ENCODE measurements at places on chromosomes 1 and 21.

- DNase-seq: no peak
Observed at GRCh38 chr1:218587900-218588299, 242.8 kb downstream of the TGFB2 start.

DNA sequence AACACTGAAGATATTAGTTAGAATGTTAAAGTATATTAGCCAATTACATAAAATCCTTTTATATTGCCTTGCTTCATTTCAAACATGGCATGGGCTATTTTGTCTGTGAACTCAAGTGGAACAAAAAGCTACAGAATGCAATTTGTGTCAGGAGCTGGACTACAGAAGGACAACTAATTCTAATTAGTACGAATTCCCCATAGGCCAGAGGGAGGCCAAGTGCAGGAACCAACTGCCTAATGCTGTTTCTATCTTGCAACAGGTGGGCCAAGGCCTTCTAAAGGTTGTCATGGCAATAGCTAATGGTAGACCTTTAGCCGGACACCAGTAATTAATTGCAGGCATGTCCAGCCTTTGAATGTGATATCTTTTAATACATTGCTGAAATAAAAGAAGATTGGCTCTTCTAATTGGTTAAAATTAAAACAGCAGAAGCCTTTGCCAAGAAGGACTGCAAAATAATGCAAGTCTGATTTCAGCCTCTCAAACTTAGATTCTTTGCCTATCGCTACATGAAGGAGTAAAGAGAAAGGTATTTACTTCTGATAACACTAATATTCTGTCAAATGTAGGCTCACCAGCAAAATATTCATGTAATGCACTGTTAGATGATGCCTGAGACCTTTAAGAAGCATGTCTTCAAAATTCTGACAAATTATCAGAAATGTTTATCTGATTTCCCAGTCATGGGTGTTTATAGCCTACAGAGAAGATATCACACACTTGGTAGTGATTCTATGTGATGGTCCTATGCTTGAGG is 232.1 kb downstream of the LMO4 start:
- DNase-seq: no peak

DNA sequence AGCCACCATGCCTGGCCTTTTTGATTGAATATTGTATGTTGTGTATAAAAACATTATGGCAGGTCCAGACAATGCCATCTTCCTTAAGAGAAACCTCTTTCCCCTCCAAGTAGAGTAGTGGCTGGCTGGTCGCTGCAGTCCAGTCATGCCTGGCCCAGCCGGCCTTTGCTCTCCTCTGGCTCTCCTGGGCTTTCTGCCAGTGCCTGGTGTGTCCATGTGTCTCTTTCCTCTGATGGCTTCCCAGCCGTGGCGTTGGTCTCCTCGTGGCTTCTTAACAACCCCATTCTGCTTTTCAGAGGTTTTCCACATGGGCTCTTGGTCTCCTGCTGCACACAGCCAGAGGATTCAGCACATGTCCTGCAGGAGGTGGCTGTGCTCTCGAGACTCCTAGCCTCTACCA is 58.7 kb downstream of the DIP2A start:
- DNase-seq: no peak

DNA sequence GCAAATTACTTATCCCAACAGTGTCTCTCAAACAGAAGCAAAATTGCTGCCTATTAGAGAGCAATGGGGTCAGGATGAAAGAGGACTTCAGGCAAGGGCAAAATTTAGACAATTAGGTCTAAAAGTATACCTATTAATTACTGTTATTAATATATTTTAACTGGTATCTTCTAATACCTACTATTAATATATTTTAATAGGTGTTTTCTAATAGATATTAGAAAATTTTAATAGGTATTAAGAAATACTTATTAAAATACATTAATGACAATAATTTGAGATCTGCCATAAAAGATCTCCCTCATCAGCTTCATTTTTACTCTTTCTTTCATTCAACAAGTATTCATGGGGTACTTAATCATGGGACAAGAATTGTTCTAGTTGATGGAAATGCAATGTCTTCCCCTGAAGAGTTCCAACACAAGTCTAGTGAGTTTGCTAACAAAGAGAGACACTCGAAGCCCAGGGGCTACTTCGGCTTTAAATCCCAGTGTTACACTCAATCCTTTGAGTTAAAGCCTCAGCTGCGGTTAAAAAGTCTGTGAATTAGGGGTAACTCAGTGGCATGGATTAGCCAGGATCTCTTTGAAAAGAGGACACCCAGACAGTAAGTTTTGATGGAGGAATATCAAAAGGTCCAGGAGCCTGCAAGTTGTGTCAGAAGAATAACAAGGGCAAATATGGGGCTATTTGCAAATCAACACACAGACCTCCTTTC is 44.1 kb downstream of the STYXL2 start:
- no peak for DNase-seq

GRCh38 chr1:42157667-42158066 is 4.5 kb downstream of the GUCA2B start:
- no peak for DNase-seq

GRCh38 chr1:82091265-82091664 is 290.5 kb downstream of the ADGRL2 start:
- no peak for DNase-seq

GRCh38 chr1:21293537-21294265 is 3.4 kb upstream of the ECE1 start:
- peak; percentile 62 for DNase-seq

DNA sequence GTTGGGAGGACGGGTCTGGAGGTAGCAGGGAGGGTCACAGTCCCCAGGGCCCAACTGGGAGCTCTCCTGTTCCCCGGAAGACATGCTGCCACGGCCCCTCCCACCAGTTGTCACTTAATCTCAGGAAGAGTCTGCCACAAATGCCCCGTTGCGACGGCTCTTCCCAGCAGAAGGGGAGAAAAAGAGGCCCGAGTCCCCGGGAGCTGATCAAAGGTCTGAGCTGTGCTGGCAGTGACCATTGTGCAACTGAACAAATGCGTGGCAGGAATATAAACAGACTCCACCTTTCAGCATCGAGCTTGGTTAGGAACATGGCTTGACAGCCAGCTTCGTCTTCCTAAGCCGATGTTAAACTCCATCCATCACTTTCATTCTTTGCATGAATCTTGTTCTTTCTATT is 27.8 kb upstream of the ZBTB21 start:
- no peak for DNase-seq

GRCh38 chr21:19034041-19034440 is 630.5 kb upstream of the TMPRSS15 start:
- DNase-seq: no peak

DNA sequence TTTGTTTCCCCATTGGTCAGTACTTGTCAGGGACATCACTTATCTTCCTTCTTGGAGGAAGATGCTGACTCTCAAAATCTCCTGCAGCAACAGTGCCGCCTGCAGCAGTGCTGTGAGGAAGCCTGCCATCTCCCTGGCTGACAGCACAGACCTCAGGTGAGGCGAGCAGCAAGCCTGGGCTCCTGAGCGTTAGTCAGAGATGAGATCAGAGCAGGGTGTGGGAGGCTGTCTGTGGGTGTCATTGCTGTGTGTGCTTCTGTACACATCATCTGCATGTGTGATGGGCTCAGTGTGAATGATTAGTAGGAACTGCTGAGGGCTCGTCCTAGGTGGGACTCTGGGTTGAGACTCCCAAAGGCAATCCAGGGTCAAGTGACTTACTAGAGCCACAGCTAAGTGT is 6.1 kb downstream of the STRIP1 start:
- DNase-seq: peak; percentile 18

DNA sequence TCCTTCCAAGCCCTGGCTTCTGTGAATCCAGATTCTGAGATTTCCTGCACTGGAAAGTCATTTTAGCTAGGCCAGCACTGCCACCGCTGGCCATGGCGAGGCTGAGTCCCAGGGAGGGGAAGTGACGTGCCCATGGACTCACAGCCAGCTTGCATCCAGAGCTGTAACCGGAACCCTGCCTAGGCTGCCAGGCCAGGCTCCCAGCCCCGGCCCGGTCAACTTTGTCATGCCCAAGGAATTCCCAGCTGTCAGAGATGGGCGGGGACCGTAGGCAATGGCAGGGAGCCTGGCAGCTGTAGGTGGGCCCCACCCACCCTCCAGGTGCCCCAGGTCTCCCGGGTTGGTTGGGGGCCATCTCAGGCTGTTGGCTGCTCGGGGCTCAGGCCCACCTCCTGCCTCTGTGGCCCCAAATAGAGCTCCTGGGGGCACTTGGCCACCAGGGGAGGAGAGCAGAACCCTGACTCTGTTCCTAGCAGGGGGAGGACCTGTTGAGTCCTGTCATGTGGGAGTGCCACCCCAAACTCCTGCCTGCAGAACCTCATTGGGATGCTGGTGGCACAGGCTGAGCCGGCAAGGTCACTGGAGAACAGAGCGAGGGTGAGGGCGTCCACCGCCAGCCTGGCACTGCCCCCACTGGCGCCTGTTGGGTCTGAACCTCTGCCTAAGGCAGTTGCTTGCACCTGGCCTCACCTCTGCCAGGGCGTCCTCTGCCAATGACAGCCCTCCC is 57.8 kb downstream of the FOXO6 start:
- DNase-seq: no peak
